ENCODE measurements at places on chromosomes 7 and 10.

GRCh38 chr7:100887516-100888290, 1.8 kb downstream of the UFSP1 start:
- no peak for DNase-seq

DNA sequence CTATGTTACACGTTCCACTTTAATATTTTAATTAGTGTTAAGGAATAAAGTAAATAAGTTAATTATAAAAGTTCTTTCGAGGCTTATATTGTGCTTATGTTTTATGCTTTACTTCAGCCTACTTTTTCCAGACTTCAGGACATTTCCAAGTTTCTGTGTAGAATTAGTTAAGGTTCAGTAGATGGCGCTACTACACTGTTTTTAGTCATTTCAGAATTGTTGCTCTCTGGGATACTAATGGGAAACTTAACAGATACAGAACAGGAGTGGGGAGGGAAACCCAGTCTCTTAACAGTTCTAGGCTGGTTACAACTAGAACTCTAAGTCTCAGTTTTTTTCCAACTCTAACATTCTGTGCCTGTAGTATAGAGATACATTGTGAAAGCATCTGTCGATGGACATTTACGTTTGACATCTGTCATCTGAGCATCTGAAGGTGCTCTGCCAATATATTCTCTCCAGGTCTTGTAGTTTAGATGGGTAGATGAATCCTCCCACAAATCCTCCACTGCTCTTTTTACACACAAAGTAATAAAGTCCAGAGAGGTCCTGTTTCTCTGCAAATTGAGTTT, 56.8 kb upstream of the FAM171A1 start:
- peak; percentile 31 for DNase-seq

DNA sequence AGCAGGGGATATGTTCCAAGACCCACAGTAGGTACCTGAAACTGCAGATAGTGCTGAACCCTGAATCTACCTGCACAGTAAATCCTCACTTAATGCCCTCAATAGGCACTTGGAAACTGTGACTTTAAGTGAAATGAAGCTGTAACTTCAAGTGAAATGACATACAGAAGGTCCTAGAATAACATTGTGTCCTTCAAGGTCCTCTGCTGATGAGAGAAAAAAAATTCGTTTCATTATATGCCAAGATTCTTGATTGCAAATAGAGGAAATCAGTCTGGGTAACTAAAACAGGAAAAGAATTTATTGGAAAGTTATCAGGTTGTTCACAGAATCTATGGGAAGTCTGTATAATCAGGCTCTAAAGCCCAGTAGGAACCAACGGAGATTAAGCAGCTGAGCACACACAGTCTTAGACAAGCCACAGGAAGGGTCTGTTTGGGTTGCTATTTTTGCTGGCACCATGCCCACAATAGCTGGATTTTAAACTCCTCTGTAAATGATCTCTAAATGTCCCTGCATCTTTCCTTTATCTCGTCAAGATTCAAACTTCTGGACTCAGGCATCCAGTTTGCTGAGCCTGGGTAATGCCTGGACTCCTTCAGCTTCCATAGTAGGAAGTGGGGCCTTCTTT, 57.5 kb downstream of the EXOC4 start:
- no peak for DNase-seq

DNA sequence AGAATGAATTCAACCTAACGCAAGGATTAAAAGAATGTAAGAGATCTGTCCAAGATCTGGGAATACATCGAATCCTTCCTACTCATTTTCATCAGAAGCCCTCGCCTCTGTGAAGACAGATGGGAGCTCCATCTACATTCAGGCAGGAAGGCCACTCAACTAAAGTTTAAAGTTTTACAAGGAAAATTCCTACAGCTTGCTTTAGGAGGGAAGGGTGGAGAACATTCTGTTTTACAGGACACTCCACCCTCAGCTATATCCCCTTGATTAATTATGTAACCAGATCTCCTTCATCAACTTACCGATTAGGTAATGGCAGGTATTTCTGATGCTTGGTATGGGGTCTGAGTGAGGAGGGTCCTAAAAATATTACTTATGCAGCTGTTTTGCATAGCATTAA, 5.6 kb upstream of the AHR start:
- no peak for DNase-seq

DNA sequence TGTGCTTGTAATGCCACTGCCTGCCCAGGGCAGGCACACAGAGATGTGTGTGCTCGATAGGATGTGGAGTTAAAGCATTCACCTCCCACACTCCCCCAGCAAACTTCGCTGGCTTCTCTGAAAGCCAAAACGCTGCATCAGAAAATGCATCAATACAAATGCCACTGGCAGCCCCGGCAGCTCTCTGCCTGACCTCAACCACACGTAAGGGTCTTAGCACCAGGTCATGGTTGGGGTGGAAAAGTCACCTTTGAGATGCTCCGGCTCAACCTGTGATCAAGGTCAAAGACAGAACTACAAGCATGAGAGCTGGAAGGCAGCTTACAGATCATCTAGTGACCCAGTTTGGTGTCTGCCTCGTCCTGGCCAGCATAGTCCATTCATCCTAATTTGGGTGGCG, 114.4 kb upstream of the NANOS1 start:
- DNase-seq = no peak

GRCh38 chr10:26368463-26368862, 69.7 kb upstream of the APBB1IP start:
- DNase-seq = peak; percentile 21

GRCh38 chr7:142750321-142750938, 1.2 kb downstream of the PRSS1 start:
- no peak for DNase-seq

DNA sequence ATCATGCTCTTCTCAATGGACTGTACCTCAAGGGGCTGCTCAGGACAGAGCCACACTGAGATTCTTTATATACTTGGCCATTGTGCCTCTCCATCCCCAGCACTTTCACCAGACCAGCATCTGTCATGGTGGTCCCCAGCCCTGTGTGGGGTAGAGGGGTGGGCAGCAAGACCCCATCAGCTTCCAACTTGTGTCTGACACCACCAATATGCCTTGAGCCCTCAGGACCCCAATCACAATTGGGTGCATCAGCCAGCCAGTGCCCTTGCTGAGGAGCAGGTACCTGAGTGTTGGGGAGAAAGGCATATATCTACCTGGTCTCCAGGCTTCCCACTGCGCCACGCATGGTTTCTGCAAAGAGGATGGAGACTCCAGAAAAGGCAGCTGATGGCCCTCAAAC, 56.3 kb downstream of the GRID1 start:
- DNase-seq = no peak

DNA sequence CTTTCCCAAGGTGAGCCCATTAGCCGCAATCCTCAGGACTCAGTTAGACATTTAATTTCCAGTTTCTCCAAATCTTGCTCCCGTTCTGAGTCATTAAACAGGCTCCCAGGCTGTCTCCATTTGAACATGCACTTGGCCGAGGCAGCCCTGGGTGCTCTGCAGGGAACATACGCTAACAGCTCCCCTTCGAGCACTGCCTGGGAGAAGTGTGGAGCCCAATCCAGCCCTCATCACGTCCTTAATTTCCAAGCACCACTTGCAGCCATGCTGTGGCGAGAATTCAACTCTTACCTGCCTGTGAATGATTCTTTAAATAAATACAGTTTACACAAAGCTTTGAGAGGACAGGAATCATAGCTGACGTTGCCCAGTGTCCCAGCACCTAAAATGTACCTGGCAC, 218.2 kb downstream of the CCSER2 start:
- DNase-seq = no peak

- DNase-seq = no peak
Measured at GRCh38 chr7:28312948-28313347, 99.4 kb upstream of the CREB5 start.

DNA sequence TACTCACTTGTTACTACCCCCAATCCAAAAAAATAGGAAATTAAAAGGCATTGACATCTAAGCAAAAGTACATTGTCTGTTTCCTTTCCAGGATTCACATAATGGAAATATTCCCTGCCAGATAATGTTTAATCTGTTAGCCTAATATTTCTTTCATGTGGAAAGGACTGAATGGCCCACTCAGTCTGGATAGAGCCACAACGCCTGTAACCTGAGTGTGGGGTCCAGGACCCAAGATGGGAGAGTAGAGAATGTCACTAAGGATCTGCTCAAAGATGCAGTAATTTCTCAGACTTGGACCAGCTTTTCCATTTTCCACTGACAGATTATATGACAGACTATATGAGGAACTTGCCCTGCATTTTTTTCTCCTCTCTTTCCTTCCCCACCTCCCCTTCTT, 1088.9 kb downstream of the KCNMA1 start:
- no peak for DNase-seq

DNA sequence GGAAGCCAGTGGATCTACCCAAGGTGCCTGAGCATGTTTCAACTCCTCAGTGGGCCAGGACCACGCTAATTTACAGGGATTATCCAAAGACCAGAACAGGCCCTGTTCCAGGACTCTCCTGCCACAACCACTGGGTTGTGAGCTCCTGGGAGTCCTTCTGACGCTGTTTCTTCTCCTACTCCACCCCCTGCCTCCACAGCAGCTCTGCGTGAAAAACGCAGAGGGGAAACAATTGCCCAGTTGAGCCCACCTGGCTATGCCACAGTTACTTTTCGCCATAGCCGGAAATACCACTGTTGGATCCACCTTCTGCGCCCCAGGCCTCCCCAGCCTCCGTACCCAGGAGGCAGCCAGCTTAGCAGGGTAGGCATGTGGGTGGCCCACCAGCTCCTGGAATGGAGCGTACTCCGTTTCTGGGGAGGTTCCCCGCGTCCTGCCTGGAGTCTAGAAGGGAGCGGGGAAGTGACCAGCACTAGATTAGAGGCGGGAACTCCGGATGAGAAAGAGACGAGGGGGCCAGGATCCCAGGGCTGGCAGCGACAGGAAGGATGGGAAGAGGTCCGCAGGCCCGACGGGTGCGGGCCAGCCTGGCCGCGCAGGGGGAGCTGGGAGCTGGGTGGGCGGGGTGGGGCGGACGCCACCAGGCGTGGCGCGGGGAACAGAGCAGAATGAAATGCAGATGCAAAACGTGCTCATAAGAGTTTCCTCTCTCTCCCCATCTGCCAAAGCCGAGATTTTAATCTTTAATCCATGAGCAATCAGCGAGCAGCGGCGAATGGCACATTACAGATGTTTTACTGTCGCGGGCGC, 32.1 kb upstream of the PAX2 start:
- no peak for DNase-seq

DNA sequence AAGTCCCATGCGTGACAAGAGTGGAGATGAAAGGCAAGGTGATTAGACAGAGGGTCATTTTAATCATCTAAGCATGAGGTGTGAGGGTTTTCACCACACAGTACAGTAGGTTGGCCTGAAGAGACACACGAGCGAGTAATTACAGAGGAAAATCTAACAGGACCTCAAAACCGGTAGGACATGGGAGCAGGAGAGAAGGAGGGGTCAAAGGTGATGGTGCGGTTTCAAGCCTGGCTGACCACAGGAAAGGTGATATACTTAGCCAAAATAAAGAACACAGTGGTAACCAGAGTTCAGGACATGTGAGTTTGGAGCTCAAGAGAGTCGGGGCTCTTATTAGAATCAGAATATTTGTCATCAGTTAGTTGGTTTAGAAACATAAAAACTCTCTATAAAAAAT, 20.0 kb downstream of the GLI3 start:
- DNase-seq = no peak

GRCh38 chr7:129024125-129024524, 30.8 kb downstream of the TNPO3 start:
- no peak for DNase-seq

DNA sequence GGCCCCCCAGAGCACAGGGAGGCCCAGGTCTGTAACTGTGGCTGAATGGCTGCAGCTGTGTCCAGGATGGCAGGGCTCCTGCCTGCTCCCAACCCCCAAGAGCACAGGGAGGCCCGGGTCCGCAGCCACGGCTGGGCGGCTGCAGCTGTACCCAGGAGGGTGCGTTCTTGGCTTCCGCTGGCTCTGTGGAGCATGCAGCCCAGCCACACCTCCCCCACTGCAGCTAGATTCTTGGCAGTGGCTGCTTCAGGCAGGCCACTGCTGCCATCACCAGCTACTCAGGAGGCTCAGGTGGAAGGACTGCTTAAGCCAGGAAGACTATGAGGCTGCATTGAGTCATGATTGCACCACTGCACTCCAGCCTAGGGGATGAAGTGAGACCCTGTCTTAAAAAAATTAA, 27.9 kb downstream of the C7orf25 start:
- no peak for DNase-seq

DNA sequence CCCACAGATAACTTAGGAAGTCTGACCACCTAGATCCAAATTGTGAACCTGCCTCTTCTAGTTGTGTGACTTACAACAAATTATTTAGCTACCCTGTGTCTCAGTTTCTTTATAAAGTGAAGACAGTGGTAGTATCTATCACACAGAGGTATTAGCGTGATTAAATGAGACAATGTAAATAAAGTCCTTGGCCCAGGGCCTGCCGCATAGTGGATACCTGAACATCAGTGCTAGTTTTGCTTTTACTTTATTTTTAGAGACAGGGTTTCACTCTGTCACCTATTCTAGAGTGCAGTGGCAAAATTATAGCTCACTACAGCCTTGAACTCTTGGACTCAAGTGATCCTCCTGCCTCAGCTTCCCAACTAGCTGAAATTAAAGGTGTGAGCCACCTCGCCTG, 177.1 kb downstream of the CDK14 start:
- peak; percentile 72 for DNase-seq

- no peak for DNase-seq
Measured at GRCh38 chr10:47143072-47143471, 156.9 kb upstream of the GDF10 start.

GRCh38 chr10:22246680-22247391, 29.0 kb upstream of the EBLN1 start:
- DNase-seq = no peak

GRCh38 chr7:133290041-133290440, 37.2 kb downstream of the EXOC4 start:
- DNase-seq = no peak

- no peak for DNase-seq
Measured at GRCh38 chr7:130430841-130431666, 9.8 kb downstream of the CEP41 start.

DNA sequence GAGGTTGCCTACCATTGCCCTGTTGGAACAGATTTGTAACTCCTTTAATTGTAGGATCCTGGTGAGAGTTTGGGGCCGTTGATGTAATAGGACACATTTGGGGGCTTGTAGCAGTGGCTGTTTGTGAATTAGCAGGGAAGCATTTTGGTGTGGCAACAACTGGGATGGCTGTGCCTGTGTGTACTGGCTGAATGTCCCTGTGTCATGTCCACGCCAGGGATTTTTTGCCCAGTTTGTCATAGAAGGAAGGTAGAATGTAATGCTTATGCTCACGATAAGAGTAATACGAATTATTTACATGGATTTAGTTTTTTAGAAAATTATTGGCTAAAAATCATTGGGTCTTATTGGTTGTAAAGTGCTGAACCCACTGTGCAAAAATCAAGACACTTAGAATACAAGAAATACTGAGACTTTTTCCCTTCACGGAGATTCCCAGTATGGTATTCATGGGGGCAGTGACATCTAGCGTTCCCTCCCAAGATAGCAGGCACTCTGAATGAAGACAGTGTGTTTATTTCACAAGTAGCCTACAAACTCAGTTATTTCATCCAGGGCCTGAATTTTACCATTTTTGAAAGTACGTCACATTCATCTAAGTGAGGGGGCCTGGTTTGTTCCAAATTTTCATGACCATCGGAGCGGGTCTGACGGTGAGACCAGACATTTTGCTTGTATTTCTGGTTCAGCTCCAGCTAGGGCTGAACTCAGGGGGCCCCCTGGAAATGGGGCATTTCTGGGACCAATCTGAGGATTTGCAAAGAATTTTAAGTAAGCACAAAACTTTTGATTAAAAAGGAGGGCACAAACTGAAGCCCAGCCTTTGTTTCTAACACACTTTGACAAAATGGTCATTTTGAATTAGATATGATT, 74.7 kb downstream of the CACNB2 start:
- DNase-seq = peak; percentile 38
